ENCODE measurements at places on chromosomes 4 and X.

DNA sequence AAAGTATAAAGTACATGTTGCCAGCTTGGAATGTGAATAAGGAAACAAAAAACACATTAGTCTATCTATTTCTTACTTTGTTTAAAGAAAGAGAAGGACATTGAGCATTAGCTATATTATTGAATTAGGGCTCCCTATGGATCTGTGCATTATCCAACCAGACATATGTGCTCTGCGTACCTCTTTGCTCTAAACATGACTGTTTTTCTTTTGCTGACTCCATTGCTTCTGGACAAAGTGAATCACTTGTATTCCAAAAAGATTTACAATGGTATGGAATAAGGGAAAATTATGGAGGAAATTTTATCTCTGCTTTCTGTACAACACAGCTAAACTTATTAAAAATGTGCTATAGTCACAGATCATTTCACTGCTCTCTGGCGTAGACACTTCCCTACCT lies 727.8 kb upstream of the LCORL start:
- no peak for DNase-seq

DNA sequence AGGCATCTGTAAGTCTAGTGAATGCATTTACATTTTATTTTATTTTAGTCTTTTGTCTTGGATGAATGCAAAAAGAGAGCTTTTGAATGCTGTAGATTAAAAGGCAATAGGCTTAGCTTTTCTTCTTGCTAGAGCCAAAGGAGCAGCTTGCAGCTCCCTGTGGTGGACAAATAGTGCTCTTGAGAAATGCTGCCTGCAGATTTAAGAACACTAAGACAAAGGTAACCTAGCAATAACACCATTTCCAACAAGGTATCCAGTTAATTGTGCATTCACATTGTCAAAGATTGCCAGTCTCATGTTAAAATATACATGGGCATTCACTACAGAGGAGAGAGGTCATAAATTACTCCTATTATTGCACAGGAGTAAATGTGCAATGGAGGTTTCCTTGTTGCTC lies 859.2 kb upstream of the PRKX start:
- no peak for DNase-seq

DNA sequence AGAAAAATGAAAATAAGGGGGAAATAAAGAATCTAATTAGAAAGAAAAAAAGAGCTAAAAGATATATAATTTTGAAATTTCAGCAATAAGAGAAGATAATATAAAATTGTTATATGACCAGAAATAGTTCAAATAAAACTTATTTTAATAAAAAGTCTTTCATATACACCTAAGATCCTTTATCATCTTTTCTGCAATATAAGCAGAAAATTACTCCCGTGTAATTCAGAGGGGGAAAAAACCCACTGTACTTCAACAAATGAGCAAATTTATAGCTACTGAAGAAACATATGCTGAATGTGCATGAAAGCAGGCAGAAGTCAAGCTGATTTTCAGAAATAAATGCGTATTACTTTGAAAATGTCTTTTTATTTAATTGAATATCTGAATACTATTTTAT lies 771.3 kb downstream of the FAT4 start:
- DNase-seq = no peak

DNA sequence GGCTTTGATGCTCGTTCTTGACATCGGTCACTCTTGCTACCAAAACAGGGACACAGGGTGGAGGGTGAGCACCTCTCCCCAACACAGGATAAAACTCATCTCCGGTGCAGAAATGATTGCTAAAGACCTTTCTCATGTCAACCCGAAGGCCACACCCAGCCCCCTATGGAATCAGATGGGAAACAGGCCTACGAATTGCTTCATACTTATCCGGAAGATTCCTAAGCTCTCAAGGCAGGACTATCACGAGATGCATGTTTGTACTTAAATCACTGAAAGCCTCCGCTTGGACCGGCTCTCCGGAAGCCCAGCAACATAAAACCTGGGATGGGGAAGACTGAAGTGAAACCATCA lies 74.9 kb downstream of the MTMR1 start:
- no peak for DNase-seq

DNA sequence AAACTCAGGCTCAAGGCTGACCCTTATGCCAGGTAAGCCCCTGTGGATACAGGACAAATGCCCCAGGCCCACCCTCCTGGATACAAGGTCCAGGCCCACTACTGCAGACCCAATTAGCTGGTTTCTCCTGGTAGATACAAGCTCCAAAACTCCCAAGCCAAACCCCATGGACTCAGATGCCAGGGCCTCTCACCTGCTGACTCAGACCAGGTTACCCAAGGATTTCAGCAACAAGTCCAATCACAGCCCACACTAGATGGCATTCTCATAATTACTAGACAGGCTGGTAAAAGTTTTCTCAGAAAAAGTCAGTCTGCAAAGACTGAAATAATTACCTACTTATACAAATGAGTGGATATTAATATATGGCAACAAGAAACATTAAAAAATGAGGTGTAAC lies 87.0 kb downstream of the KLF8 start:
- DNase-seq = no peak

- no peak for DNase-seq
These were observed 18.7 kb upstream of the CXCL13 start for GRCh38 chr4:77586951-77587383.

DNA sequence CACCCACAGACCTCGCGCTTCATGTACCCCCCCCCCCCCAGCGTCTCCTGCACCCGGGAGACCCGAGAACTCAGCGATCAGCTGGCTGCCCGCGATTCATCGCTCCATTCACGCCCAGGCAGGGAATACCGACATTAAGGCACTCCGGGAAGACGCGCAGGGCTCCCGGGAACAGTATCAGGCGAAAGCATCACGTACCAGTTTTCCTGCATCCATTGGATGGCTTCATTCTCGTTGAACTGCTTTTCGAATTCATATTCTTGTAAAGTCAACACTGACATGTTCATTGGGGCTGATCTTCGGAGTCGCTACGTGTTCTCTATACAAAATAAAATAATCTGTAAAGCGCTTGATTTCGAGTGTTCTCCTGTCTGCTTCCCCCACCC lies 373 bp downstream of the ELOVL6 start:
- peak; percentile 40 for DNase-seq

GRCh38 chr4:146900295-146900694 lies 45.4 kb downstream of the TTC29 start:
- no peak for DNase-seq

- DNase-seq = peak; percentile 92
These were observed at the start of gene CASK for GRCh38 chrX:41923211-41923977. Gene CASK, minus strand, starts transcription at chrX:41923554. Its CDS starts 566 bp downstream, at chrX:41922988.

DNA sequence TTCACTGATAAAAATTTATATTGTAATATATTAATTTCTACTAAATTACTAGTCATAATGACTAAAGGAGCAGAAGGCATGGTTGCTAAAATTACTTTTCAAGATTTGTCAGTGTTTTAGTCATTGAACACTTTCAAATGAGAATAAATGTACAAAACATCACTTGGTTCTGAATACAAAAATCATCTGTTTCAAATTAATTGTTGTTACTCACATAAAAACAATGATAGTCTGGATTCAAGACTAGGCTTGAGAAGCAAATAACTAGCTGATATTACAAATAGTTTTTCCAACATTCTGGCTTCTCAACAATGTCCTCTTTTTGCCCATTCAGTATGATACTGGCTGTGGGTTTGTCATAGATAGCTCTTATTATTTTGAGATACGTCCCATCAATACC lies 112.5 kb downstream of the ANAPC10 start:
- no peak for DNase-seq

GRCh38 chr4:148021686-148022085 lies 289.8 kb downstream of the ARHGAP10 start:
- no peak for DNase-seq

DNA sequence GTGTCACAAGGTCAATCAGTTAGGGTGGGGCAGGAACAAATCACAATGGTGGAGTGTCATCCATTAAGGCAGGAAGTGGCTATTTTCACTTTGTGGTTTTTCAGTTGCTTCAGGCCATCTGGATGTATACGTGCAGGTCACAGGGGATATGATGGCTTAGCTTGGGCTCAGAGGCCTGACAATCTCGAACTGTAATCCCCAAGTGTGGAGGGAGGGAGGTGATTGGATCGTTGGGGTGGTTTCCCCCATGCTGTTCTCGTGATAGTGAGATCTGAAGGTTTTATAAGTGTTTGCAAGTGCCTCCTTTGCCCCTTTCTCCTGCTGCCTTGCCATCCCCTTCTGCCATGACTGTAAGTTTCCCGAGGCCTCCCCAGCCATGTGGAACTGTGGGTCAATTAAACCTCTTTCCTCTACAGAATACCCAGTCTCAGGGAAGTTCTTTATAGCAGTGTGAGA lies 36.7 kb upstream of the STS start:
- peak; percentile 26 for DNase-seq

- no peak for DNase-seq
These were observed 95.0 kb downstream of the RAPGEF2 start for GRCh38 chr4:159197885-159198269.

- peak; percentile 51 for DNase-seq
These were observed 94.0 kb downstream of the AFAP1 start for GRCh38 chr4:7845493-7846128.

GRCh38 chr4:25160714-25161592 lies 704 bp upstream of the SEPSECS start:
- no peak for DNase-seq

DNA sequence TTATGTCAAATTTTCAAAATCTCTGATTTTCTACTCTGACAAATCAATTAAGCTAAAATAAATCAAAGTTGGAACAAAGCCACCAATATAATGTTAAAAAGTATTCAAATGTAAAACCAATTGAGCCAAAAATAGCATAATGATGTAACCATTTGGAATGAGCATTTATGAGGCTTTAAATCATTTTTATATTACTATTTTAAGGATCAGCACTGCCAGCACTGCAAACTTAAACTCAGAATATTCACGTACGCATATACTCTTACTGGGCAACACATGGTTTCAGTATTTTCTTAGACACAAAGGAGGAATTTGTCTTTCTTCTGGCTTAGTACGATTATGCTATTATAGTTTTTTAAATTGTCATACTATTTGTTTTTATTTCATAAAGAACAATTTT lies 52.2 kb downstream of the AFAP1 start:
- DNase-seq = no peak

- DNase-seq = peak; percentile 41
These were observed at the start of gene CCSER1 for GRCh38 chr4:90127223-90127705. Gene CCSER1, plus strand, starts transcription at chr4:90127394.

Data from lung microvascular endothelial cell (primary cell).